ENCODE measurements at places on chromosomes 13 and 19.
A peak's percentile ranks its signal among the peaks of the same experiment; 100 is the strongest.

GRCh38 chr19:35109395-35110112 is 6.1 kb upstream of the FXYD3 start:
- no peak for DNase-seq

- no peak for DNase-seq
Measured at GRCh38 chr19:35205733-35206323, 22.7 kb downstream of the FAM187B start.

DNA sequence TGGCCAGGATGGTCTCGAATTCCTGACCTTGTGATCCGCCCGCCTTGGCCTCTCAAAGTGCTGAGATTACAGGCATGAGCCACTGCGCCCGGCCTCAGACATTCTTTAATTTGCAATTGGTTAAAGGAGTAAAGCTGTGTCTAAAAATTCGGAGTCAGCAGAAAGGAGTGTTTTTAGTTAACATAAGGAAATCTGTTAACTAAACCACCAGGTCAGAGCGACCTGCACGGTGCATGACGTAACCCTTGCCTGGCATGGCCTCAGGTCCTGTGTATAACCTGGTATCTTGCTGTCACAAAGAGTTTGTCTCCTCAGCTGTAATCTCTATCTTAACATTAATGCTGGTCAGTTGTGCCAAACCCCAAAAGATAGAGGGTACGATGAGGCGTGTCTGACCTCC is 9.5 kb upstream of the KLK12 start:
- DNase-seq, result no peak

- DNase-seq, result no peak
Measured at GRCh38 chr13:99847318-99847750, 124.2 kb downstream of the ZIC5 start.

- DNase-seq, result peak; percentile 48
Measured at GRCh38 chr13:26011996-26012821, 39.6 kb downstream of the SHISA2 start.

DNA sequence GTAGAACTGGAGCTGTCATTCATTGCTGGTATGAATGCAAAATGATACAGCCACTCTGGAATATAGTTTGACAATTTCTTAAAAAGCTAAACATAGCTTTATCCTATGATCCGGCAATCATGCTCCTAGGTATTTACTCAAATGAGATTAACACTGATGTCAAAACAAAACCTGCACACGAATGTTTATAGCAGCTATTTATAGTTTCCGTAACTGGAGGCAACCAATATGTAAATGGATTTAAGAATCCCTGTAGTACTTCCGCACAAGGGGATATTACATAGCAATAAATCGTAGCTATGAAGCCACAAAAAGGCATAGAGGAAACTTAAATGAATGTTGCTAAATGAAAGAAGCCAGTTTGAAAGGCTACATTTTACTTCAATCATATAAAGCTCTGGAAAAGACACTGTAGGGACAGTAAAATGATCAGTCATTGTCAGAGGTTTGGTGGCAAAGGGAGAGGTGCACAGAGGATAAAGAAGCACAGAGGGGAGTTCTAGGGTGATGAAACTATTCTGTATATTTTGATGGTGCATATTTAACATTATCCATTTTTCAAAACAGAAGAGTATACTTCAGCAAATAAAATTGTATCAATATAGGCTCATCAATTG is 1893.0 kb upstream of the PCDH20 start:
- DNase-seq, result no peak

GRCh38 chr19:41998246-41999020 is 4.4 kb upstream of the ATP1A3 start:
- peak; percentile 88 for DNase-seq

DNA sequence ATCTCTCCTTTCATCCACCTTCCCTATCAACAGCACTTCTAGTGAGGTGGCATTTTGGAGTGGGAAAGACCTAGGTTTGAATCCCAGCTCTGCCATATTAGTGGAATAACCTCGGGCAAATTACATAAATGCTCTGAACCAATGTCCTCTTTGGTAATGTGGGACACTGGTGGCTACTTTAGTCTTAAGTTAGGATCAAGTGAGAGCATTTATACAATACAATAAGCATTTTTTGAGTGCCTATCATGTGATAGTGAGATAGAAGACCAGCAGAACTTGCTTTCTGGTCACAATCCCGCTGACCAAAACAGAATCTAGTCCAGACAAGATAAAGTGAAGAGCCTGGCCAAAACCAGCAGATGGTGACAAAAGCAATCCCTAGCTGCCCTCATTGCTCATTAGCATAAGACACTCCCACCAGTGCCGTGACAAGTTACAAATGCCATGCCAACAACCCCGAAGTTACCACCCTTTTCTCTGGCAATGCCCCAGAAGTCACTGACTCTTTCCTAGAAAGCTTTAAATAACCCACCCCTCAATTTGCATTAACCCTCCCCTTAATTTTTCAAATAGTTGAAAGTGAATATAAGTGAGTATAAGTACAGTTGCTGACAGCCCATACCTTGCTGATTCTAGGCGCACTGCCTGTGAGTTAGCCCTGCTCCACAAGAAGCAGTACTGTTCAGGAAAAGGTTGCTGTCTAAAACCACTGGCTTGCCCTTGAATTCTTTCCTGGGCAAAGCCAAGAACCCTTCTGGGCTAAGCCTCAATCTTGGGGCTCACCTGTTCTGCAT is 28.9 kb upstream of the KPNA3 start:
- no peak for DNase-seq

GRCh38 chr19:31316201-31316951 is 32.9 kb downstream of the TSHZ3 start:
- peak; percentile 65 for DNase-seq

DNA sequence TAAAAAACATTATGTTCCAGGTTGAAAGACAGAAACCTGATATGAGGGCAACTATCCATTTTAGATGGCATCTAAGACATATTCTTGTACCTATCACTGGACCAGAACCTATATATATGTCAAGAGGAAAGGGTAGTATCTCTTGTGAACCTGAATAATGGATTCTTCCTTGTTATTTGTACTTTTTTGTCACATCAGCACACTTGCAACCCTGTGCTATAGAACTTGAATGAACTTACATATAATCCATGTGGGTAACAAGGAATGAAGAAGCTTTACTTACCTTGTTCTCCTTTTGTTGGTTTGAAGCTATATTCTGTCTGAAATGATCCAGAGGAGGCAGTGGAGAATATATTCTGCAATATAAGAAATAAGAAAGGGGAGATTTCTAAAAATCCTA is 483.7 kb upstream of the ATXN8OS start:
- no peak for DNase-seq

DNA sequence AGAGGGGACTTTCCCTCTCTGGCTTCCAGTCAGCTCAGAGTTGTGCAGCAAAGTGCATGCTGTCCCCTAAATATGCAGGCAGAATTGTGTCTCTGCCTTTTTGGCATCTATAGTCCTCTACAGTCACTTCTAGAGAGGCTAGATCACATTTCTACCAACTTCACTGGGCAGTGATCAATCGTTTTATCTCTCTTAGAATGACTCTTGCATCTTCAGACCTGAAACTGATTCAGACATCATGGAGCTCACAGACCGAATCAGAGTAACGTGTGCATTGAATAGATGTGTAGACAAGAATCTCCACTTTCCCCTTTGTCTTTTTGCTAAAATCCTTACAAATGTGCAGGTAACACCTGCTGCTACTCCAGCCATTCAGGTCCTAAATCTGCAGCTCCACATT is 6.2 kb downstream of the ZNF253 start:
- DNase-seq, result no peak

- no peak for DNase-seq
Measured at GRCh38 chr19:12804051-12804450, 2.2 kb downstream of the THSD8 start.

GRCh38 chr19:17260842-17261325 is 3.7 kb downstream of the USHBP1 start:
- peak; percentile 87 for DNase-seq

- no peak for DNase-seq
Measured at GRCh38 chr13:51283371-51283770, 56.1 kb upstream of the SERPINE3 start.

- DNase-seq, result no peak
Measured at GRCh38 chr19:15304140-15304705, 28.1 kb downstream of the BRD4 start.

- peak; percentile 41 for DNase-seq
Measured at GRCh38 chr19:16274447-16274846, 50.2 kb upstream of the KLF2 start.

- no peak for DNase-seq
Measured at GRCh38 chr13:103898481-103898880, 832.3 kb upstream of the SLC10A2 start.

GRCh38 chr13:30292325-30292724 is 15.0 kb downstream of the KATNAL1 start:
- DNase-seq, result no peak

DNA sequence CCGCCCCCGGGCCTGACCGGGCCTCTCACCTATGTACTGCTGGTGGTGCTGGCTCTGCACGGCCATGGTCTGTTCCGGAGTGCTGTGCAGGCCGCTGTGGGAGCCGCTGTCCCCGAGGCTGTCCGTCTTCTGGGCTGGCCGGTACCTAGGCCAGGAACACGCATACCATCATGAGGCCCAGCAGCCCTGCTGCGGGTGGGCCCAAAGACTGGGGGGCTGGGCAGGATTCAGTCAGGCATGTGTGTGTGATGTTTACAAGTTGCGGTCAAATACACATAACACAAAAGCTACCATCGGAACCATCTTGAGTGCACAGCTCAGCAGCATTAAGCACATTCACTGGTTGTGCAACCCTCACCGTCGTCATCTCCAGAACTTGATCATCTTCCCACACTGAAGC is 32.2 kb upstream of the RANBP3 start:
- DNase-seq, result no peak

DNA sequence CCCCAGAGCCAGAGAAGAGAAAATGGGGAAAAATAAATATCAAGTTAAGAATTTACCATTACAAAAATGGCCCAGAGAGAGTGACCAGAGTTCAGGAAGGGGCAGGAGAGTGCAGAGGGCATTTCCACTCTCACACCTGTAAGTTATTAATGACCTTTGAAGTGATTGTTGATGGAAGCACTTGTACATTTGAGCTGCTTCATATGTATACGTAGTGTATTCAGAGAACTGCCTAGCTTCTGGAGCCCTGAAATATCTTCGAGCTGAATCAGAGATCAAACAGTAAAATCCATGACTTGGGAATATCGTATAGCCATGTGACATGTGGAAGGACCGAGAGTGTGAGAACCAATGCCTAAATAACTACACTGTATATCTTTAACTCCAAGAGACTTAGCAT is 49.2 kb upstream of the PCCA start:
- DNase-seq, result no peak

- DNase-seq, result no peak
Measured at GRCh38 chr19:45960595-45961235, 12.9 kb downstream of the NOVA2 start.

GRCh38 chr19:6086068-6086788 is 24.1 kb downstream of the RFX2 start:
- DNase-seq, result no peak

DNA sequence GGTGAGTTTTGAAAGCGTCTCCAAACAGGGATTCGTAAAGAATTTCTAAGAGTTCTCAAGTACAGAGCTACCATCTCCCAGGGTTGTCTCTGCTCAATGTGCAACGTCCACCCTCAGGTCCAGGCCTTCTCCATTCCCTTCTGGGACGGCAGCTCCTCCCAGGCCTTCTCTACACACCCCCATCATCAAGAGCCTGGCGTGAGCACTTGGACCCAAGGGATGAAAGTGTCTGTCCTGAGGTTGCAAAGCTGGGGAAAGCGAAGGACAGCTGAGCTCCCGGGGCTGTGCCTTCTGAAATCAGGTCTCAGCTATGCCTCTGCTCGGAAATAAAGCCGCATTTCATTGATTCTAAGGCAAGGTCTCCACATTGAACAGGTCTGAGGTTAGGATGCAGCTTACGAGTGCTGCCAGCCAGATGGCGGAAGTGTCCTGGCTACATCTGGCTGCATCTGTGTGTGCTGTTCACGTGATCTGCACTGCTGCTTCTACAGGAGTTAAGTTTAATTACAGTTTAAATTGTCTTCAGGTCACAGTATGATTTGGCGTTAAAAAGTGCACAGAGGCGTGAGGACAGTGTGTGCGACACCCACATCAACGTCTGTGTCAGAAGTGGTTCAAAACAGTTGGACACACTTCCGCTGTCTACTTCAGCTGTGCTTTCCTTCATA is 27.0 kb upstream of the MIER2 start:
- DNase-seq, result no peak

GRCh38 chr13:46633416-46633815 is 80.4 kb downstream of the LRCH1 start:
- DNase-seq, result peak; percentile 77

DNA sequence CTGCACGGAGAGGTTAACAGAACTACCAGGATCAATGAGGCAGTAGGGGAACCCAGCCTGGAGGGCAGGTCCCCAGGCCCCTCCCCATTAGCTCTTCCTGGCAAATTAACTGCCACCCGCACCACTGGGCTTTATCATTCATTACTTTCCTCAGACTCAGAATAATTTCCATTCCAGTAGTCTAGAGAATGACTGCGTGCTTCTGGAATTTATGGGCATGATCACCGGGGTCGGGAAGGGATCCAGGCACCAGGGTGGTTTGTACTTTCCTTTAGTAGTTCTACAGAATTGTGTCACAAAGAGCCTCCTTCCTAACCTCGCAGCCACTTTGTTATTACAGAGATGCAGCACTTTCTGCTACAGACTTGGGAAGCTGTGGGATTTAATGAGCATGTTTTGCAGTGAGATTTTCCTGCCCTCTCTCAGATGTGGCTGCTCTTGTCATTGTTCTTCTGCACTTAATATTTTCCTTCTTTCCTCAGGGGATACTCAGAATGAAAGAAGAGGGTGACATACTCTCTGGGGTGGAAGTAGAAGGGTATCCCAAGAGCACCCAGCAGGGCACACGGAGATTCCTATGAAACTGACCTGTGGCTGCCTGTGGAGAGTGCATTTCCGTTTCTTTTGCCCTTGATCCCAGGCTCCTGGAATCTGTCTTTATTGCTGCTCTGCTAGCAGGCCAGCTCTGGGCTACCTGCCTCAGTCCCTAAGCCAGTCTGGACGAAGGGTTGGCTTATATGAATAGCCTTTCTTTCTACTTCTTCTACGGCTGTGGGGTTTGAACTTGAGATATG is 285.0 kb upstream of the SLC10A2 start:
- DNase-seq, result no peak

DNA sequence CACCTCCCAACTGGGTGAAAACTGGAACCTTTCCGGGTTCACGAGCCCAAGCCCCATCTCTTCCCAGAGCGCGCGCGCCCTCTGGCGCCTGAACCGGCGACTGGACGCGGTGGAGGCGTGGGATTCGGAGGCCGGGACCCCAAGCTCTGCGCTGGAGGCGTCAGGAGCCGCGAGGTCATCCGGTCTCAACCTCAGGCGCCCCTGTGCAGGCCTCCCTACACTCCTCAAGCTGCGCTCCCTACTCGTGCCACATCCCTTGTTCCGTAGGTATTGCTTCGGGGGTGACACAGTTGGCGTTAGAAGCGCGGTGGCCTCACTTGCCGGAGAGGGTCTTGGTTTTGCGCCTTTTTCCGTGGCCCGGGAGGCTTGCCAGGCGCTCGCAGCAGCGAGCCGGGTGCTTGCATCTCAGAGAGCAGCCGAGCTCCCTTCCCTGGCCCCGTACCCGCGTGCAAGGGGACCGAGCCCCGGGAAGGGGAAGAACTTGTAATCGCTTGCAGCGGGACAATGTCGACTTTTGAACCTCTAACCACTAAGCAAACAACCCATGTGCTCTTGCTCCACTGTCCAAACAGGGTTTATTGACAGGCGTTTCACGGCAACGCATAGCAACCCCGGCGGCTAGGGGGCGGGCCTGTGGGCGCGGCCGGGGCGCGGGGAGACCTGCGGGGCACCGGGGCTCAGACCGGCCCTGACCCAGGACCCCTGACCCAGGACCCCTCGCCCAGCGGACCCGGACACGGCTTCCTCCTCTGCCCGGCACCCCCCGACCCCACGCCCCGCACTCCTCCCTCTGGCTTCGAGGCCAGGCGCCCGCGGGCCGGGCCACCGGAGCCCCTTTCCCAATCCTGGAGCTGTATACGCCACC is 8.5 kb downstream of the CDX2 start:
- no peak for DNase-seq
